NCI-H748 treated with DMSO at 0.1 percent for 48 hours (cell line): ENCODE measurements at places on chromosomes 7 and 10.

DNA sequence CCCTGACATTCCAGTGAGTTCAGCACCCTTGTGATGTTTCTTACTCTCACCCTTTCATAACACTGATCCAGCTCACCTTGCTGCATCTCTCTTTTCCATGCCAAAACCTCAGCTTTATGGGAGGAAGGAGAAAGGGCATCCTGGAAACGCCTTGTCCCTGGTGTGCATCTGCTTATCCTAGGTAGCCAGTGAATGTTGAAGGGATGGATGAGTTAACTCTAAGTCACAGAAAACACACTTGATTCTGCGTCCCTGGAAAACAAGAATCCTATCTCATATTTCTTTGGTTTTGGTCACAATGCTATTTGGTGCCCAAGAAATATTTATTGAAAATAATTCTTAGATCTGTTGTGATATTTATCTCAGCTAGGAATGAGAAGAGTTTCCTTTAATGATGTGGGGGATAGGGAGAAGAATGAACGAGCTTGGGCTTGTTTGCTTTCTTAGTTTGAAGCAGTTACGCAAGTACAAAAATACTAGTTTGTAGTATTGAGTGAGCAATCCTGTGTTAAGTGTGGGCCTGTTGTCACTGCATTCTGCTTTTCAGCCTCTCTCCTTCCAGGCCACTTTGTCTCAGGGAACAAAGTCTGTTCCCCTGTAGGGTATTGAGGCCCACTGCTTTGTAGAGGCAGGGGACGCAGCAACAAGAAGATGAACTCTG is 126.5 kb downstream of the ARID5B start:
- no peak for DNase-seq

DNA sequence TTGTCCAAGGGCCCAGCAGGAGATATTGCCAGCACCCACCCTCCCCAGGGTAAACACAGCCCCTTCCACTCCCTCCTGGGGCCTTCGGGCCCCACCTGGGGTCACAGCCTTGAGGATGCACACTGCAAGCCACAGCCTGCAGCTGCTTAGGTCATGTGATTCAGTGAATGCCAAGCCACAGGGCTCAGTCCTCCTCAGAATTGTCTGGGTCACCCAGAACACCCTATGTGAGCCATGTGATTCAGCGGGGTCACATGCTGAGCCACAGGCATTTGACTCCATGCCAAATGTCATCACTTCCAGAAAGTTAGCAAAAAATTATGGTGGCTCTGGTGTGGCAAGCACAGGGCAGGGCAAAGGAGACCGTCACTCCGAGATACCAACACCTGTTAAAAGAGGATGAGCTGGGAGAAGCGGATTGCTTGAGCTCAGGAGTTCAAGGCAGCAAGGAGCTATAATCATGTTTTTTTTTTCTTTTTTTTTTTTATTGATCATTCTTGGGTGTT is 17.2 kb upstream of the PSAP start:
- no peak for DNase-seq

DNA sequence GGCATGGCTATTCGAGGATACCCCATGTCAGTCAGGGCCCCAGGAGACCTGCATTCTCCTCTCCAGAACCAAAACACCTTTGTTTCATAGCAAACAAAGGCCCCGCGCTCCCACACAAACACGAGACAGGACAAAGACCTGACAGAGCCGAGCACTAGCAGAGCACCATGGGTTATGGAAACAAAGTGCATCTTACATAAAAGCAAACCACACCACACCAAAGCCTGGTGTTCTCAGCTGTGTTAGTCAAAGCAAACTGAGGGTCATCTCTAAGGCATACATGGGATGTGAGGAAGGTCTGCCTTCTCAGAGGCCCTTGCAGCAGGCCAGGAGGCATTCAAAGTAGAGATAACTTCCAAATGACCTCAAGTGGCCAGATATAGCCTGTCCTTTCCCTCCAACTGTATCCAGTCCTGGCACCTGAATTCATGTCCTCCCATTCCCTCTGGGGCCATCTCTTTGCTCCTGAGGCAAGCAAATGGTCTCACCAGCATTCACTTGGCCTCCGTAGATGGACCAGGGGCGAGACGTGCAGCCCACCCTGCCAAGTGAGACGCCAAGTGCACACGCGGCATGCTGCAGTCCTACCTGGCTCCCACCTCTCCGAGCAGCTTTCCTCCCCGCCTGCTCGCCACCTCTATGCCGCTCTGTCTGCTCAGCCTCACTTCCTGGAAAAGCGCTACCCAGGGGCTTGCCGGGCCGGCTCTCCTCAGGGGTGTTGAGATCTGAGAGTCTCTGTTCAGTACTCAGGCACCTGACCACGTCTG is 45.3 kb upstream of the PDLIM1 start:
- DNase-seq: no peak

- DNase-seq: no peak
Measured at GRCh38 chr10:21011433-21012018, 114.4 kb upstream of the NEBL start.

DNA sequence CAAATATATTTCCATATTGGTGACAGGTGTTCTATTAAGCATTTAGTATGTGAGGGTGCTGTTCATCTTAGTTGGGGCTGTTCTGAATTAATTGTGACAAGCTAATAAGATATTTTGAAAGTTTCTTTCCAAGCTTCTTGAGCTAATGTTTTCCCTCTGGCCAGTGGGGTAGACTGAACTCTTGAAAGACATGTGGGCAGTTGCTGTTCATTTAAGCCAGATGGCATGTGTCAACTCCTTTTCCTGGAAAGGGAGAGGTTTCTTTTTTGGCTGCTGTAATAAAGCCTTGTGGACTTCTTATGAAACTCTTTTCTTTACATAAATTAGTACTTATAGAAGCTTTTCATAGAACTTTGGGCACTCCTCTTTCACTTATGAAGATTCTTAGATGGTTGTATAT is 21.7 kb downstream of the RAB18 start:
- no peak for DNase-seq

DNA sequence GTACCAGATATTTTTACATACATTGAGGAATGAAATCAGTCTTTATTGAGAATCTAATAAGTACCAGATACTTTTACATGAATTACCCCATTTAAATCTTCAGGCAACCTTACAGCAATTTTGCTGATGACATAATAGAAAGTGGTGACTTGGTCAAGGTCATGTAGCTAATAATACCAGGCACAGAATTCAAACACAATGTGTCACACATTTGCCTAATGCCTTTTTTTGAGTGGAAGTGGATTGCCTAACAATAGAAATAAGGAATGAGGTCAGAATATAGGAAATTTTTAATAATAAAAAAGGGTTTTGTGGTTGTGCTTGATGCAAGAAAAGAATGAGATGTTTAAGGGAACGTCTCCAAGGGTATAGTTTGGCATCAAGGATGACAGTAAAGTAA is 466.6 kb upstream of the IGFBP3 start:
- no peak for DNase-seq

- DNase-seq: no peak
Measured at GRCh38 chr10:98339799-98340198, 71.8 kb upstream of the LOXL4 start.

GRCh38 chr10:116730464-116731260 is 11.7 kb downstream of the HSPA12A start:
- DNase-seq: no peak

DNA sequence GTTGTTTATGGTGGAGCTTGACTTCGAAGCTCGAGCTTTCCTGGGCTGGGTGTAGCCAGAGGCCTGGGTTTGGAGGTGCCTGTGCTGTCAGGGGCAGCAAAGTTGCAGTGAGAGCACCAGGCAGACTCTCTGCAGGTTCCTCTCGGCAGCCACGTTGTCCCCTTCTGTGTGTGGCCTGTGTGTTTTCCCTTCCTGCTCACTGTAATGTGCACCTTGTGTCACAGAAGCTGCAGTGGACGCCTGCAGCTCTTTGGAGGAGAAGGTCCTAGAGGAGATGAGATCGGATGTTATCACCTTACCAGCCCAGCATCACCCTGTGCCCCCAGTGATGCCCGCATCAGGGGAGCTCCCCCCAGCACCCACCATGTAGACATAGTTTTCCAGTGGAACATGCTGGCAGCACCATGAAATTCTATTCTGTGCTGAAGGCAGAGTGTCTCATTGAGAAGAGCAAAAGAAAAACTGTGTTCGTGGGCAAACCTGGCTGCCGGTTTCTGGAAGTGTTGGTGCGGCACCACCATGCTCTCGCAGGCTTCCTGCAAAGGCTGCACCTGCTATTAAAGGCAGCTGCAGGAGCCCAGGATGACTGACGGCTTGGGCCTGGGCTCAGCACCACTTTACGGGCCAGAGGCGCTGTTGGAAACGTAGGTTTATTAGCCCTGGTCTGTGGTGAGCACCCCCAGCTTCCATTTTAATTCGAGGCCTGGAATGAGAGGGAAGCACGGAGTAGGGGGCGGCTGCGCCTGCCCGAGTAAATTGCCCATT is 609.8 kb upstream of the FOXK1 start:
- no peak for DNase-seq

DNA sequence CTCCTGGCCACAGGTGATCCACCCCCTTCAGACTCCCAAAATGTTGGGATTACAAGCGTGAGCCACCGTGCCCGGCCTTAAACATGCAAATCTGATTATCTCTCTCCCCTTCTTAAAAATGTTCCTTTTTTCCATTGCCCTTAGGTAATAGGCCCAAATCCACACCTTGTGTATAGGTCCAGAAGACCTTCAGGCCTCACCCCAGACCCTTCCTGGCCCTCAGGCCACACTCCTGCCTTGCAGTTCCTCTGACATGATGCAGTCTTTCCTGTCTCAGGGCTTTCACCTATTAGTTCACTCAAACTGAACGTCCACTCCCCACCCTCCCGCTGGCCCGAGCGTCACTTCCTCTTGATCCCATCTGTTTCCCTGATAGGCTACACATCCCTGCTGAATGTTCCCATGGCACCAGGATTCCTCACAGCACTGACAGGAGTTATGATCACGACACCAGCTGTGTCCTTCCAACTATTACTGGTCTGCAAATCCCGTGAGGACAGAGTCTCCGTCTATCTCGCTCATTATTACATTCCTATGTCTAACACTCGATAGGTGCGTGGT is 46.4 kb downstream of the DENND2A start:
- DNase-seq: no peak

DNA sequence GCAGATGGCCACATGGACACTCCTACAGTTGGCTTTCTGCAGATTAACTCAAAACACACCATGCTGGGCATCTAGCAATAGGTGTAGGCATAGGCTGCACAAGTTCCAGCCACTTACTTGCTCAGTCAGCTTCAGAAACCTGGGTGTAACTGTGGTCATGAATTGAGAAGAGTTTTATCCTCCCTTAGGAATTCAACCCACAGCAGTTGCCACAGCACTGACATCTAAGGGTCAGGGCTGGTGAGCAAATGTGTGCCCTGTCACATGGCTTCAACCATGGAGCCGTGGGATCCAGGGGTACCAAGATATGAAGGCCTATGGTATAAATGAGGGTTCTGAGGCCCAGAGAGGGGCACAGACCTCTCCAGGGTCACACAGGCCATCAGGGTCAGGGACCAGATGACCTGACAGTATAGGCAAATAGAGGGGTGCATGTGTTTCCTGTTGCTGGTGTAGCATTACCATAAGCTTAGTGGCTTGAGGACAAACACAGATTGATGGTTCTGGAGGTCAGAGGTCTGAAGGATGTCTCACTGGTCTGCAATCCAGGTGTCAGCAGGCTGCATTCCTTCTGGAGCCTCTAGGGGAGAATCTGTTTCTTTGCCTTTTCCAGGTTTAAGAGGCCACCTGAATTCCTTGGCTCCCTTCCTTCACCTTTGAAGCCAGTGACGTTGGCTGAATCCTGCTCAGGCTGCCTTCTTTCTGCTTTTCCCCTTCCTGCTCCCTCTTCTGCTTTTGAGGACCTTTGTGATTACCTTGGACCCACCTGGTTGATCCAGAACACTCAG is 24.1 kb downstream of the MINDY4 start:
- no peak for DNase-seq

GRCh38 chr10:122165484-122166276 is 105.4 kb upstream of the BTBD16 start:
- DNase-seq: peak; percentile 21

DNA sequence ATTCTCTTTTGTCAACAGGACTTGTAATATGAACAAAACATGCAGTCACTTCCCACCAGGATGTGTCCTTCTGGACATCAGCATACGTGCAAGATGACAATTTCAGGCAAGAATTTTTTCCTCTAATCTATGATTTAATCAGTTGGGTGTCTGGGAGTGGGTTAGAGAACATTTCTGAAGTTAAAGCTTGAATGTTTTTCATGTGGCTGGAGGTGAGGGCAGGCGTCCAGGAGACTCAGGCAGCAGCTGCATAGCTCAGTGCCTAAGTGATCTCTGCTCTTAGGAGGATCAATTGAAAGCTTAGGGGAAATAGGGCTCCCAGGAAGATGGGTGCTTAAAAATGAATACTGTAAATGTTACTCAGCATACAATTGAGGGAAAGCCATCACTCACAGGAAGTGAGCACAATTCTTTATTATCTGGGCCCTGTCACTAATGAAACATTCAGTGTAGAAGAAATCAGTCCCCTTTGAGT is 457.6 kb upstream of the KLF6 start:
- DNase-seq: peak; percentile 14

- DNase-seq: no peak
Measured at GRCh38 chr10:125025341-125025740, 83.4 kb downstream of the ZRANB1 start.

DNA sequence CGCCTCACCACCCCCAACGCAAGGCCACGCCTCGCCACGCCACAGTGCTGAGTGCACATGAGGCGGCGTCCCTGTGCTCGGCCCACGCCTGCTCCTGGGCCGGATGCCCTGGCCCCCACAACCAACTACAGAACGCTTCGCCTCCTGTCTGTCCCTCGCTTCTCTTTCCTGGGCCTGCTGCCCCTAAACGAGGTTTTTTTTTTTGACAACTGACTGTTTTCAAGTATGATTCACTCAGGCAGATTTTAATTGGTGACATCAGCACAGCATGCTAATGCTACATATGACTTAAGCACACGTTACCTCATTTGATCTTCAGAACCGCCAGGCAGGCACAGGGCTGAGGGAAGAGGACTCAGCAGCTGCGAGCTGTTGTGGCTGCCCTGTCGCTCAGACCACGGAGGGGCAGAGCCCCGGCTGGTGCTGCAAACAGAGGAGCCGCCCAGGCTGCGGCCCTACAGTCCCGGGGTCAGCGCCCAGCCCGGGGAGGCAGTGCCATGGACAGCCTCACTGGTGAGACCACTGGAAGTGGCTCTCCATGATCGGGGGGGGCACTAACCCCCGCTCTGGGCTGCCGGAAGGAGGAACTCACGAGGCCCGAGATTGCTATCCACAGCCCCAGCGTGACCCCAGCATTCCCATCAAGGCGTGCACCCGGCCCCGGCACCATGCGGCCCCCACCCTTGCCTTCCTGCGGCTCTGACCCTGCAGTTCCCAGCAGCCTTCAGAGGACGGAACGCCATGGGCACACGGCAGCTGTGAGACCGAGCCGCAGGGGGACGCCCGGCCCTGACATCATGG is 212.8 kb downstream of the MAD1L1 start:
- no peak for DNase-seq

GRCh38 chr10:78806681-78807221 is 262.0 kb upstream of the ZMIZ1 start:
- no peak for DNase-seq

DNA sequence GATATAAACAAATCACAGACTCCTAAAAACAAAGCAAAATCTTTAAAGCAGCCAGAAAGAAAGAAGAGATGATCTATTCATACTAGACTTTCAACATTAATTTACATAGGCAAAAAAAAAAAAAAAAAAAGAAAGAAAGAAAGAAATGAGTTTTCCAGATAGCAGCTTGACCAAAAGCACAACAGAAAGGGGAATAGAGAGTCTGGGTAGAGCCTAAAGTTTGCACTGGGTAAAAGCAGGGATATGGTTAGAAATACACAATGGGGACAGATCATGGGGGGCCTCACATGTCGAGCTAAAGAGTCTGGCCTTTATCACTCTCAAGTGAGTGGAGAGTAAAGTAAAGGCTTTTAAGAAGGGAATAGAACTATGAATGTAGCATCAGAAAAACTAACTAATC is 169.8 kb downstream of the SGMS1 start:
- DNase-seq: no peak
